Right lobe of liver (tissue), 6 donors: ENCODE measurements at places on chromosomes 13 and 19. TPM values are rescaled to one million over a fixed set of nuclear protein-coding genes. Genes with fewer than 3 reads are reported as not detected.

DNA sequence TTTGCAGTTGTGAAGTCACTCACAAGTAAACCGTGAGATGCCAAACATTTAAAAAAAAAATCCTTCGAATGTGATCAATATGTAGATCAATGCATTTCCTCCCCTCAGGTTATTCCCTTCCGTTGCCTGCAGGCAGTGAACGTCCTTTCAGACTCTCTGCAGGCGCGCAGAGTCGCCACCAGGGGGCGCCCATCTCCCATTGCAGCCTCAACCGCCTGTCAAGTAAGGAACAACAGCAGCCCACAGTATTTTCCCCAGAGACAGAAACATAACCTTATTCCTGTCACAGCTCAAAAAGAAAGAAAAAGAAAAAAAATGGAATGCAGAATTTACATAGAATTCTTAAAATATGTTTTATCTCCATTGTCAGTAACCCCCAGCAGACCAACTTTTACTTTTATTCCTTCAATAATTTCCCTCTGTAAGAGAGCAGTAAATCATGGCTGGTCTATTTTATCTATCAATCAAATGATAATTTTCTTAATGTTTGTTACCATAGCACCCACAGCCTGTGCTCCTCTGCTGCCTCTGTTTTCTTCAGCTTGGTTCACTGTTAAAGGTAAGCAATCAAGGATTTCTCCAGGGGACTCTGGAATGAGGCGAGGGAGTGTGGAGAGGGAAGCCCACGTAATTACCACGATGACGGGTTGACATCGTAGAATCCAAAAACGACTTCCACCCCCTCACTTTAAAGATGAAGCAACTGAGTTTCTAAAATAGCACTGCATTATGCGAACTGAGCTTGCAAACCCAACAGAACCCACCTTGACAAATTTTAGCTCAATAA lies 637.6 kb upstream of the ARGLU1 start:
- DNase-seq = peak; percentile 71

DNA sequence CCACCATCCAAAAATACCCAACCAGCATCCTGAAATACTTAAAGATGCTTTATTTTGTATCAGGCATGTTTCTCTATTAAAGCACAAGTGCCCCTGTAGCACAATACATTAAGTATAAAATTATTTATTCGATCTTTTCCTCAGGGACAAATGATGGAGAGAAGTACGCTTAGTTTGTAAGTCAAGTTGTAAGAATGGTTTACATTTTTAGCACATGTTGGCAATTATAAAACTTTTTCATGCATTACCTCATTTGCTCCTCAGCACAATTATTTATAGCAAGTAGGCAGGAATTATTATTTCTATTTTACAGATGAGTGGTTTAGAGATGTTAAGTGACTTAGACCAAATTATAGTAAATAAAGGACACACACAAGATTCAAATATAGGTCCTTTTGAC lies 232.6 kb upstream of the HTR2A start:
- DNase-seq = no peak

SHC2 gene
- 54.3 TPM for total RNA-seq

GRCh38 chr13:71464686-71465085 lies 402.3 kb downstream of the DACH1 start:
- no peak for DNase-seq

GRCh38 chr13:109160357-109160756 lies 530.9 kb downstream of the MYO16 start:
- DNase-seq = no peak

DNA sequence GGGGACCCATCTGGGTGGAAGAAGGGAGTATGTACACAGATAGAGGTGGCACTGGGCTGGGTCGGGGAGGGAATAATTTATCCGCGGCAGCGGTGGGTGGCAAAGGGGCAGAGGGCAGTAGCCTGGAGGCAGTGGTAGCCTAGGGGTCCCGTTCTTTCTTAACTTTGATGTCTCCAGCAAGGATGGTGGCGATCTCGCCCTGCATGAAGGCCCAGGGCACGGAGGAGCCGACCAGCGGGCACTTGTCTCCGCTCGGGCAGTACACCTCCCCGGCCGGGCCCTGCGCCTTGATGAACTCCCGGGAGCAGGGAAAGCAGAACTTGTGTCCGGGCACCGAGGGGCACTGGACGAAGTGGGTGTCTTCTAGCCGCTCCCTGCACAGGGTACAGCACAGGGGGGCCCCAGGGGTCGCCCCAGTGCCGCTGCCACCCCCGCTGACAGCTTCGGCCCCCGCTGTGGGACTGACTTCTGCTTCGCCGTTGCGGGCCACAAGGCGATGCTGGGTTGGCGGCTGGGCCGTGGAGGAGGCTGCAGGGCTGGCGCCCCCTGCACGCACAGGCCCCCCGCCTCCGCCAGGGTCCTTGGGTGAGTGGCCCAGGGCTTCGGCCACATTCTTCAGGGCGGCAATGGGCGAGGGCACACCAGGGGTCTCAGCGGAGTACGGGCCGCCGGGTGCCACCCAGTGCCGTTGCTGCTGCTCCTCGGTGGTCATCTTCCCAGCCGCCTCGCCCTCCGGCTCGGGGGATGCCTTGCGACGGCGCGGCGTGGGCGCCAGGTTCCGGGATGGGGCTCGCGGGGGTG lies 1.9 kb downstream of the IRF2BP1 start:
- DNase-seq = no peak

ITGBL1 gene
- 1.6 TPM for total RNA-seq

PNMA8B gene
- total RNA-seq = 0.37 TPM

DNA sequence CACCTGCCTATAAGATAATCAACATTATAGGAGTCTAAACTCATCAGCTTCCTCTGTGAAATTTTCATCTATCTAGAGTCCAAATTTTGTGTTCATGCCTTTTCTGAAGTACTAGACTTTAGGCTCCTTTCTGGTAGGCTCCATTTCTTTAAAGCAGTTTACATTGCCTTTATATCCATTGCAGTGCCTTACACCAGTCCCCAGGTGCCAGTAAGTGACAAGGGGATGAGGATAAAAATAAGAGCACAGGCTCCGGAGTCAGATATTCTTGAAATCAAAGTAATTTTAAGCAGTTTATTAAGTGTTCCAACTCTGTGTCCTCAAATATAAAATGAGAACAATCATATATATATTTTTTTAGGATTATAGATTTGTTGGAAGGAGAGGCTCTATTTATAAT lies 10.6 kb upstream of the CYSLTR2 start:
- DNase-seq = no peak

- DNase-seq = no peak
Observed at GRCh38 chr13:87884884-87885283, 213.7 kb downstream of the SLITRK5 start.

DNA sequence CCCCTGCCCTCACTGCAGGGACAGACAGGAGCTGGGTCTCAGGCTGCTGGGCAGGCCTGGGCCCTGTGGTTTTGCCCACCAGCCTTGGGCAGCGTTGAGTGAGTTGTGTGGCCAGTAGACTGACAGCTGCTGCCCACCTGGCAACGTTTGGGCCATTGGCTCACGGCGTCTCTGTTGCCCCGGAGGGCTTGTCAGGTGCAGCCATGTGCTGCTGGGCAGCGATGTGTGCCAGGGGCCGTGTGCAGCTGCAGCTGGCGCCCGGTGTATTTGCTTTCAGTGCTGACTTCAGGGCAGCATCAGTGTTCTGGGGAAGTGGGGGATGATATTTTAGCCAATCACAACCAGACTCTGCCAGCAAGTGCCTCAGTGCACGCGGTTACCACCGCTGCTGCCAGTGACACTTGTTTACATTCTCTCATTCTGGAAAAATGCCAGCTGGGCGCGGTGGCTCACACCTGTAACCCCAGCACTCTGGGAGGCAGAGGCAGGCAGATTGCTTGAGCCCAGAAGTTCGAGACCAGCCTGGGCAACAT lies 10.6 kb downstream of the FZR1 start:
- DNase-seq = peak; percentile 89

DNA sequence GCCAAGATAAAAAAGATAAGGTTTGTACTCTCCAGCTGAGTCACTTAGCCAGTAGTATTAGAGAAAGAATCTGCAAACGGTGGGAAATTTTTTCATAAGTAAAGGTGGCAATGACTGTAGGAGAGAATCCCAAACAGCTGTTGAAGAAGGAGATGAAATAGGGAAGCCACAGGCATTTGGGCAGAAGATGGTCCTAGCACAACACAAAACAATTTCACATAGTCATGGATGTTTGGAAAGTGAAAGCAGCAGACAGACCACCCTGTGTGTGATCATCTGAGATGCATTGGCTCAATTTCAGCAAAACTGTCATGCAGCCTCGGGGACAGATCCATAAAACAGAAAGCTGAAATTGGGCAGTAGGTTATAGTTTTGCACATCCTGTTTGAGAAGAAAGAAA lies 2832.4 kb downstream of the PCDH9 start:
- no peak for DNase-seq

DNA sequence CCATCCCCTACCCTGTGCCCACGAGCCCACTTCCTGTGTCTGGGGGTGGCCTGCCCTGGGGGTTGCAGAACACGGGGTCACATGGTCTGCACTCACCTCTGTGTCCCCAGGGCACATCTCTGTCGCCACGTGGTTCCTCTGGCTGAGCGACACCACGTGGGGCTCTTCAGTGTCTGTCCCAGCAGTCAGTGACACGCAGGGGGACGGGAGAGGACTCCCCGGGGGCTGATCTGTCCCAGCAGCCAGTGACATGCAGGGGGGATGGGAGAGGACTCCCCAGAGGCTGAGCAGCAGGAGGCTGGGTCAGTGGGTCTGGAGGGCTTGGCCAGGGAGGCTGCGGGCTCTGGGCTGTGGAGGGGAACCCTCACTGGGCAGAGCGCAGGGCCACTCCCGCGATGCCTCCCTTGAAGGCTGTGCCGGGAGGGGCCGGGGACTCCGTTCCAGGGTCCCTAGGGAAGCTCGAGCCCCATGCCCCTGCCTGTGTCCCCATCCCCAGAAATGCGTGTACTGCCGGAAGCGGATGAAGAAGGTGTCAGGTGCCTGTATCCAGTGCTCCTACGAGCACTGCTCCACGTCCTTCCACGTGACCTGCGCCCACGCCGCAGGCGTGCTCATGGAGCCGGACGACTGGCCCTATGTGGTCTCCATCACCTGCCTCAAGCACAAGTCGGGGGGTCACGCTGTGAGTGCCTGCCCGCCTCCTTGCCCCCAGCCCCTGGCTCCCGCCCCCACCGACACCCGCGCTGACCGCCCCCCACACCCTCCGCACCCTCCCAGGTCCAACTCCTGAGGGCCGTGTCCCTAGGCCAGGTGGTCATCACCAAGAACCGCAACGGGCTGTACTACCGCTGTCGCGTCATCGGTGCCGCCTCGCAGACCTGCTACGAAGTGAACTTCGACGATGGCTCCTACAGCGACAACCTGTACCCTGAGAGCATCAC lies 174.8 kb downstream of the KDM4B start:
- DNase-seq = peak; percentile 17

GRCh38 chr13:61685682-61686012 lies 270.0 kb upstream of the PCDH20 start:
- no peak for DNase-seq

DNA sequence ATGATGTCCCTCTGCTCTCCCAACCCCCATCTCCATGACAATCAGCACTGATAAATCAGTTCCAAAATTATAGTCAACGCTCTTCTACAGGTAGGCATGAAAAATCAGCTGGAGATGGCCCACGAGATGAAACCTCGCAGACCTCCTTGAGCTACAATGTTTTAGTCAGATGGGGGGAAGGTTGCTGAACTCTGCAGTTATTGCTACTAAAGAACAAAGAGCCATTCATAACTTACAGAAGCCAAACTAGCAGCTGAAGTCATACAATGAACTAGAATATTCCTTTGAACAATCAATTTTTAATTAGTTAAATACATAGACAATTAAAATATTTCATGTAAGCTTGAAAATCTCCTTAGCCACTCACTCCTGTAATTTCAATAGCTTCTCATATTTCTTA lies 179.2 kb downstream of the NHLRC3 start:
- DNase-seq = no peak

GRCh38 chr13:66659701-66660467 lies 570.3 kb downstream of the PCDH9 start:
- DNase-seq = no peak

DNA sequence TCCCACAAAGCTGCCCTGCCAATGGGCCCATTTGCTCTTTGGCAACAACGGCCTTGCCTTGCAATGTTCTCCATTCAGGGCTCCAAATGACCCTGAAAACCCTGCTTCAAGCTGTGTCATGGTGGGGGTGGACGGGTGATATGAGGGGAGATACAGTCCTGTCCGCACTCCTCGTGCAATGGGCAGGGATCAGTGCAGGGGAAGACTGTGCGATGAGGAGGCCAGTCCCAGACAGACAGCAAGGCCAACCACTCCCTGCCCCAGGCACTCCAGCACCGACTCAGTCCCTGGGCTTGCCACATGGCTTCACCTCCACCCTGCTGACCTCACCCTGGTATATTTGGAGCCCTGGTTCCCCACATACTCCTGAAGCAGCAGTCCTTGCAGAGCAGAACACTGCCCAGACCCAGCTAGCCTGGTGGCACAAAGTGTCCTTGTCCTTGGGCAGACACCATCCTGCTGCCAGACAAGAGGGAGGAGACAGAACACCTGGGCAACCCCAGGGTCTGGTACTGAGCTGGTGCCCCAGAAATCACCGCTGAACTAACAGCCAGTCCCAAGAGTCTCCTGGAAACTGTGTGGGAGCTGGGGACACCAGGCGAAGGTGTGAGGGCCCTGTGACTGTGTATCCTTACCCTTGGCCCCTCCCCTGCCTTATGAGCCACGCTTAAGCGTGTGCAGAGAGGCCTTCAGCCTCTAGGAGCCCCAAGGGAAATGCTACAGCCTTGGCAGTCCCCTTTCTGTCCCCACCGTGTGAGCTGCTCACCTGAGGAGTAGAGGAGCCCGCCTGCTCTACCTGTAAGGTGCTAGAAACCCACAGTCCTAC lies 9.1 kb upstream of the SLC35E1 start:
- DNase-seq = no peak

DNA sequence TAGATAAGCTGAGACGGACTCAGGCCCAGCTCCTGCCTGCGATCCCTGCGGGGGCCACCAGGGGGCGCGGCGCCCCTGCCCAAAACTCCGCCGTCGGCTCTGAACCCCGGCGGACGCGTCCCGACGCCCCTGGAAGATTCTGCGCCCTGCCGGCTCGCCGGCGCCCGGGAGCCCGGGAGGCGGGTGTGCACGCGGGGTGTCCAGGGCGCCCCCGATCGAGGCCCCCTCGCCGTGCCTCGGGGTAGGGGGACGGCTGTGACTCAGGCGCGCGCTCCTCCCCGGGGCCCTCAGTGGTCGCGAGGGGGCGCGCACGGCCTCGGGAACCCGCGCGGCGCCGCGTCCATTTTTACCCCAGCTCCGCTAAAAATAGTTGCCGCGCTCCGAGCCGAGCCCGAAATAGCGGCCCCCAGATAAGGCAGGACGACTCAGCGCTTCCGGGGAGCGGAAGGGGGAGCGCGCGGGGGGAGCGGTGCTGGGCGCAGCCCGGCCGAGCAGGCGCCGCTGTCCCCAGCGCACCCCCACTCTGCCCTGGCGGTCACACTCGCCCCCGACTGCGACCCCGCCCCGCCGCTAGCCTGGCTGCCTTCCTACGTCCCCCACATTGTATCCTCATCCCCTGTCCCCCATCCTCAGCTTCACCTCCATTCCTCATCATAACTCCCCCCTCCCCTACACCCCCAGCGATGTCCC lies 16.0 kb upstream of the ERCC1 start:
- peak; percentile 82 for DNase-seq

ZIC5 gene
- not detected for total RNA-seq

TMEM38A gene
- total RNA-seq = 8.3 TPM

C13orf46 gene
- 1.1 TPM for total RNA-seq

- no peak for DNase-seq
Observed at GRCh38 chr13:106464076-106464475, 71.4 kb downstream of the EFNB2 start.
